ENCODE measurements at places on chromosomes 1 and 21.

GRCh38 chr1:9086045-9086444 lies 16.6 kb upstream of the SLC2A5 start:
- no peak for DNase-seq

GRCh38 chr1:183498342-183498991 lies 26.2 kb downstream of the SMG7 start:
- DNase-seq: no peak

DNA sequence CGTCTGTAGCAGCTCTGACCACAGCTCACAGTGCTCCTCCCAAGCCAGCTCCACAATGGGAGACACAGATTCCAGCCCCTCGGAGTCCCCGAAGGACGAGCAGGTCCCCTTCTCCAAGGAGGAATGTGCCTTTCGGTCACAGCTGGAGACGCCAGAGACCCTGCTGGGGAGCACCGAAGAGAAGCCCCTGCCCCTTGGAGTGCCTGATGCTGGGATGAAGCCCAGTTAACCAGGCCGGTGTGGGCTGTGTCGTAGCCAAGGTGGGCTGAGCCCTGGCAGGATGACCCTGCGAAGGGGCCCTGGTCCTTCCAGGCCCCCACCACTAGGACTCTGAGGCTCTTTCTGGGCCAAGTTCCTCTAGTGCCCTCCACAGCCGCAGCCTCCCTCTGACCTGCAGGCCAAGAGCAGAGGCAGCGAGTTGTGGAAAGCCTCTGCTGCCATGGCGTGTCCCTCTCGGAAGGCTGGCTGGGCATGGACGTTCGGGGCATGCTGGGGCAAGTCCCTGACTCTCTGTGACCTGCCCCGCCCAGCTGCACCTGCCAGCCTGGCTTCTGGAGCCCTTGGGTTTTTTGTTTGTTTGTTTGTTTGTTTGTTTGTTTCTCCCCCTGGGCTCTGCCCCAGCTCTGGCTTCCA lies 22.9 kb upstream of the VPS13D start:
- DNase-seq: no peak

DNA sequence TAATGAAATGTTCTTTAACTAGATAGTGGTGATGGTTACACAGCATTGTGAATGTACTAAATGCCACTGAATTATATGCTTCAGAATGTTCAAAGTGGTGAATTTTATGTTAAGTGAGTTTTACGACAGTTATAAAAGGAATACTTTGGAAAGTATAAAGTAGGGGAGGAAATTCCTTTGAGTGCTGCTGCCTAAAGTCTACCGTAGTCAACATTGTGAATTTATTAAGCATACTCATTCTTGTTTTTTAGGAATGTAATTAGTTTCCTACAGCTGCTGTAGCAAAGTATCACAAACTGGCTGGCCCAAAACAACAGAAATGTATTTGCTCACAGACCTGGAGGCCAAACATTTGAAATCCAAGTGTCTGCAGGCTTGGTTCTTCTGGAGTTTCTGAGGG lies 73.0 kb downstream of the SWT1 start:
- DNase-seq: no peak

DNA sequence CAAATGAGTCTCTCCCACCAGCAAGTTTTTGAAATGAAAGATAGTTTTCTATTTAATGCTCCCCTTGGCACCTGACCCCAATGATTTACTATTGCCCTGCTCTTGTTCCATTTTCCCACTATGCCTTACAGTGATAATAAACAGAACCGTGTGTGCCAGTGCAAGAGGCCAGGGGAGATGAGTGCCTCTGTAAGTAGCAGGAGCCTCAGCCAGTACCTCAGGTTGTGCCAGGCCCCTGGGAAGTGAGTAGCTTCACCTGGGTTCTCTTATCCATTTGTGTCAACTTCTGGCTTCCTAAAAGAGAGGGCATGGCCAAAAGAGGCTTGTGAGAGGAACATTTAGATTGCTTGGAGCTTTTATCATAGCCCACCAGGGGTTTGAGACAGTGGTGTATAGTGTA lies 3.4 kb upstream of the ROR1 start:
- DNase-seq: no peak

- DNase-seq: no peak
These were observed 8.6 kb downstream of the FMOD start for GRCh38 chr1:203342192-203342940.

- DNase-seq: no peak
These were observed 18.5 kb downstream of the SH3BP5L start for GRCh38 chr1:248807067-248807737.

GRCh38 chr1:31639543-31639942 lies 5.1 kb downstream of the PEF1 start:
- DNase-seq: no peak

GRCh38 chr1:110341872-110342331 lies 2.7 kb downstream of the RBM15 start:
- DNase-seq: no peak

All from stimulated activated CD8-positive, alpha-beta memory T cell treated with anti-CD3 and anti-CD28 coated beads, Interleukin-15, amount 100 ng/mL, for 4 hours (primary cell).